GM12878 (cell line): ENCODE measurements at places on chromosomes 6 and 20. TPM values are rescaled to one million over a fixed set of nuclear protein-coding genes. Genes with fewer than 3 reads are reported as not detected.

GRCh38 chr20:19874040-19874727, 116.1 kb downstream of the RIN2 start:
- no peak for DNase-seq

- DNase-seq = no peak
These were observed 5.9 kb downstream of the RPS6KA2 start for GRCh38 chr6:166621114-166621540.

- DNase-seq = no peak
These were observed 96.1 kb upstream of the BHLHE23 start for GRCh38 chr20:63102721-63103375.

The PSORS1C1 gene
- 0.64 TPM in 1 of 2 replicates, not detected in the other for total RNA-seq

DNA sequence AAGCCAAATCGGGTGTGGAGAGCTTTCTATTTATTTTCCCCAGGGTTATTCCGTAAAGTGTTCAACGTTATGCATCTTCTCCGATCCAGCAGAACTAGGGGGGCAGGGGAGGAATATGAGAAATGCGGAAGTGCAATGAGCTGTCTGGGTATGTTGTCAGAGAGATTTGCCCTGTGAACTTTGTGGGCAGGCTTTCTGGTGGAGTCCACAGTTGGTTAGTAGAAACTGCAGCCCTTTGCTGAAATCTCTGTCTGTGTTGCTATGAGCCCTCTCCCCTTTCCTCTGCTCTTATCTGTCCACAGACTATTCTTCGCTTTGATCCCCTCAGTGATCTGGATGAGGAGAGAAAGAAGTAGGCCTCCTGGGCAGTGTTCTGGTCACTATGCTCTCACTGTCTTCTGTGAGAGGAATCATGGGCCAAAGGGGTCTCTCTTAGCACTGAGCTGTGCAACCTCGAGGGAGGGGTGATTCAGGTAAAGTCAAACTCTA, 158.9 kb upstream of the FUT9 start:
- no peak for DNase-seq

- DNase-seq = no peak
These were observed 248.2 kb downstream of the KHDC1L start for GRCh38 chr6:72977114-72977513.

DNA sequence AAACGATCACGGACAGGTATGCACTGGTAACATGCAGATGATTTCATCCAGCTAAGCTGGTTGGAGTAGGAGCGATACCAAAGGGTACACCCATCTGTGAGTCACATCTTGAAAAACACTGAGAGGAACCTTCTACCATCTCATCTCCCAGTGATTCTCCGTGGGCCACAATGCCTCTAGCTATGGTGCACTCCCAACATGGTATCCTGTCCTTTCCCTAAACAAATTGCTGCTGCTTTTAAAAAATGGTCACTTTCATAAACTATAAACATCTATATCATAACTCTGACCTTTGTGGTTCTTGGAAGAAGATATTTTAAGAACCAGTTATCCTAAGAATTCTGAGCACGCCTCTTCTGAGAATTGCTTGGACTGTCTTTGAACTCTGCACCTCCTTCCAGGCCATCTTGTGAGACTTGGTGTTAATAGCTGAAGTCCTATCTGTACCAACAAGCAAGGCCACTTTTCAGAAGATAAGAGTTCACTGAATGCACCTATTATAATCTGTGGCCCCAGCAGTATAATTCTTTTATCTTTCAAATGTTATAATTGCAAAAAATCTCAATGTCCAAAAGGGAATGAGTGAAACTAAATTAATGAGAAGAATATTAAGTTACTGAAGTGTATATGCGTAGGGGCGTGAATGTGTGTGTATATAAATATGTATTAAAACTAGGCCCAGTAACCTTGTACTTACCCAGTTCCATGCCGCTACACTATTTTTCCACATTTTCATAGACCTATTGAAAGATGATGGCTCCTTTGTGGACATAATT, 70.5 kb upstream of the TPD52L1 start:
- DNase-seq = no peak

GRCh38 chr6:147504848-147505247, 3.6 kb upstream of the SAMD5 start:
- DNase-seq = no peak
